ENCODE measurements at places on chromosomes 2 and 18.

GRCh38 chr2:106147159-106147558 lies 46.9 kb downstream of the UXS1 start:
- no peak for DNase-seq

DNA sequence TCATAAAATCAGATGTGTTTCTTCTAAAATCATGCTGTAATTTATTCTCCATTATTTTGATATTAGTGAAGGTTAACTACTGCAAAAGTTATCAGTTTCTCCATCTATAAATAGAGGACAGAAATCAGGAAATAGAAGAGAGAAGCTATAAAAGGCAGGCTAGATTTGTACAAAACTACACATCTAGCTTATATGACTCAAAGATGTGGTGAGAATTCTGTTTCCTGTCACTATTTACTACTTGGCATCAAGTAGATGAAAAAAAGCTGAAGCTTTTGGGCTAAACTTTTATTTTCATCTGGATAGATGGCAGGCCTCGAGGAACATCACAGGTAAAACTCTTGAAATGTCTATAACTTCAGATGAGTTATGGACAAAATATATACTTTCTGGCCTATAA lies 49.8 kb upstream of the NAB1 start:
- DNase-seq: no peak

DNA sequence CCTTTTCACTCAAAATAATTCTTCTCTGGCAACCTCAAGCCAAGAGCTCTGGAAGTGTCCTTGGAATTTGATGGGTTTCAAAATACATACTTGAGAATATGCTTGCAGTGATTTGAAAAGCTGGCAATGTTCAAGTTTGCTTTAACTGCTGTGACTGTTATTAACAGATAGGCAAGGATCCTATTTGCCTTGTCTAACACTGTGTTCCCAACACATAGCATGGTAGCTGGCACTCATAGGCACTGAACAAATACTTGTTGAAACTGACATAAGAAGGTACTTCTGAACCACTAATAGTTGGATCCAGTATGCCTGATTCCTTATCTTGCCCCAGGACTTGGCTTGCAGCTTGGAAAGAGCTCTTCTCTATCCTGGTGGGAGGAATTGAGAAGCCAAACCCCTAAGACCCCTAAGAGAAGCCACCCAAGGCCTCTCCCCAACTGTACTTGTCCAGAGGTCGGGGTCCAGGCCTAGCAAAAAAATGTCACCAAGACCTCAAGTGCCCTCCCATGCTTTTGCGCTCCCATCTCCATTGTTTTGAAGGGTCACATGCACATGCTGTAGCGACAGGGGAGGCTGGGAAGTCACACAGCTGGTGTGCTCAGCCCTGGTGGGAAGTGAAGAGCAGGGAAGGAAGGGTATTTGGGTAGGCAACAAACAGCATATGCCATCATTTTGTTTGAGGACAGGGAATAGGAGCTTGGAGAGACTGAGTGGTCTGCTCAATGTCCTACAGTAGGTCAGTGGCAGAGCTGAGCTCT lies 118.4 kb upstream of the HAAO start:
- no peak for DNase-seq

- DNase-seq: no peak
Observed at GRCh38 chr18:23207994-23208393, 72.7 kb downstream of the CABLES1 start.

DNA sequence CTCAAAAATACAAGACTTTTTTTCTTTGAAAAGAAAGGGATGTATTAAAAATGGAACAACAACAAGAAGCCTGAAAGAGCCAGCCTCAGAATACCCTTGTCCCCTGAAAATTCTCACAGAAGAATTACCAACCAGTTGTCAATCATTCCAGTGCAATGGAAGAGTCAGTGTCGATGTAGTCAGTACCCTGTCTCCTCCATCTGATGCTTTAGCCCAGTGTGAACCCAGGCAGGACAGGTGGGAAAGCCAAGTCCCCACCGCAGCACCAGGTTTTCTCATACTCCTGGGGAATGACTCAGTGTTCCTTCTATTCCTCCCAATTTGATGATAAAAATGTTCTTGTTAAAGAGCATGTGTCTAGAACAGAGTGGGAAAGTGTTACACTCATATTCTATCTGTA lies 332.0 kb upstream of the CHAC2 start:
- no peak for DNase-seq

DNA sequence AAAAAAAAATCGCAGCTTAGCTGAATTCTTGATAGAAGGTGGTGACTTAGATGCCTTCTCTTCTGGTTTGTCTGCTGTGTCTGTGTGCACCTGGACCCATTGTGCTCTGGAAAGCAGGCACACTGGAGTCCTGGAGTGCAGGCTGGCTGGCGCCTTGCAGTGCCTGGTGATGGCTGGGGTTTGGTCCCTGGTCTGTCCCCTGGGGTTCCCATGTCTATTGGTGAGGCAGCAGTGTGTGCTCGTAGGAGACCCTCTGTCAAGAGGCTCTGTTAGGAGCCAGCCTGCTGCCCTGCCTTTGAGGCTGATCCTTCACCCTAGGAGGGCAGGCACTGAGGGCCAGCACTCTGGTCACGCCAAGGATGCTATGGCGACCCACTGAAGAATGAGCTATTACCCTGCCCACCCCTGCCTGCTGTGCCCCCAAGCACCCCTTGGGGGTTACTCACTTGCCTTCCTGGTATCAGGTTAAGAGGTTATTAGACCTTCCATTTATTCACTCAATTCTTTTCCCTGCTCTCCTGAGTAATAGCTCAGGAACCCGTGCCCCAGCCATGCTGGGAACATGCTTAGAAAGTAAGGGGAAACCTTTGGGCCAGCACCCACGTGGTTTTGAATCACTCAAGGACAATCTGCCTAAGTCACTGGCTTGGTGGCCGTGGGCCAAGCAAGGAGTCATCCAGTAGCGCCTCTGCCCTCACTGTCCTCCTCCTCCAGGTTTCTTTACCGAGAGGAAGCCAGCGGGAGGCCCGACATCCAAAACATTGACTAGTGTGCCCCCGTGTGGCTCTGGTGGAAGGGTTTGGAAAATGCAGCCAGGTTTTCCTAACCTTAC lies 284.5 kb downstream of the PRKCE start:
- peak; percentile 78 for DNase-seq

- no peak for DNase-seq
Observed at GRCh38 chr2:102140377-102140776, 2.2 kb upstream of the IL1R1 start.

GRCh38 chr2:181850936-181851560 lies 40.5 kb upstream of the ITPRID2 start:
- no peak for DNase-seq

DNA sequence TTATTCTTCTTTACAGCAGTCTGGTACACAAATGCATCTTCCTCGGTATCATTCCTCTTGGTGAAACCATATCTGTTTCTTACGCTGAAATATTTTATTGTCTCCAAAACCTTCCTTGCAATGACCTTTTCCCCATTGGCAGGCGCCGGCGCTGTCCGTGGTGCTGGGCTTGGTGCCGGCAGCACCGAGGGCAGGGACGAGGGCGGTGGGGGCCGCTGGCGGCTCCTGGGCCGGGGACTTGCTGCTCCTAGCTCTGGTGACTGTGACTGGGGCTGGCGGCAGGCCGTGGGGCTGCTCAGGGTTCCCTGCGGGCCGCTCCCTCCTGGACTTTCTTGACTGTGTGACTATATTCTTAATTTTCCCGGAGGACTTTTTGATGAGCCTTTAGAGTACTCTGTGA lies 72.5 kb downstream of the GPR39 start:
- no peak for DNase-seq

- no peak for DNase-seq
Observed at GRCh38 chr2:189439342-189439741, 1.9 kb upstream of the WDR75 start.

DNA sequence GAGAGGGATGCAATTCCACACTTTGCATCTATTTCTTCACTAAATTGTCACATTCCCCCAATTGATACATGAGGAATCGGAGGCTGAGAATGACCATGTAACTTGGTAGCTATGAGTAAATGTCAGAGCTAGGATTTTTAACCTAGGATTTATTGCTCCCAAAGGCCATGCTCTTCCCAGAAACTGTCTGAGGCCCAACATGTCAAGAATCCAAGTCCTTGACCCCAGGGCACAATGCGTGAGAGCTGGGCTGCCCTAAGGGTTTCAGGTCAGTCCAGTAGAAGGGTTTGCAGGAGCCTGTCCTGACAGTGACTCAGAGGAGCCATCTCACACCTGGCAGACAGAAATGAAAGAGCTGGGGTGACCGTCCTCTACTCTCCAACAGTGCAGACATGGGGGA lies 30.3 kb downstream of the LRRC30 start:
- DNase-seq: no peak

GRCh38 chr2:1020206-1020605 lies 69.6 kb downstream of the SNTG2 start:
- DNase-seq: no peak

DNA sequence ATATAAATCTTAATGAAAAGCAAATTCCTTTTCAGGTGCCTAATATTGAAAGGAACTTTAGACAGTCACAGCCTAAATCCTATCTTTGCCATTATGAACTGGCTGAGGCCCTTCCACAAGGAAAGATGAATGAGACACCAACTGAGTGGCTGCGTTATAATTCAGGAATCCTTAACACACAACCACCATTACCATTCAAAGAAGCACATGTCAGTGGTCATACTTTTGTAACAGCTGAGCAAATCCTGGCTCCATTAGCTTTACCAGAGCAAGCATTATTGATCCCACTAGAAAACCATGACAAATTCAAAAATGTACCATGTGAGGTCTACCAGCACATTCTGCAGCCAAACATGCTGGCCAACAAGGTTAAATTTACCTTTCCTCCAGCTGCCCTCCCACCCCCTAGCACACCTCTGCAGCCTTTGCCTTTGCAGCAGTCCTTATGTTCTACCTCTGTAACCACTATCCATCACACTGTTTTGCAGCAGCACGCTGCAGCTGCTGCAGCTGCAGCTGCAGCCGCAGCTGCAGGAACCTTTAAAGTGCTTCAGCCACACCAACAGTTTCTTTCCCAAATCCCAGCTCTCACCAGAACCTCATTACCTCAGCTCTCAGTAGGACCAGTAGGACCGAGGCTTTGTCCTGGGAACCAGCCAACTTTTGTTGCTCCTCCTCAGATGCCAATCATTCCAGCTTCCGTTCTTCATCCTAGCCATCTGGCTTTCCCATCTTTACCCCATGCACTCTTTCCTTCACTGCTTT lies 340.1 kb downstream of the ZNF804A start:
- no peak for DNase-seq

DNA sequence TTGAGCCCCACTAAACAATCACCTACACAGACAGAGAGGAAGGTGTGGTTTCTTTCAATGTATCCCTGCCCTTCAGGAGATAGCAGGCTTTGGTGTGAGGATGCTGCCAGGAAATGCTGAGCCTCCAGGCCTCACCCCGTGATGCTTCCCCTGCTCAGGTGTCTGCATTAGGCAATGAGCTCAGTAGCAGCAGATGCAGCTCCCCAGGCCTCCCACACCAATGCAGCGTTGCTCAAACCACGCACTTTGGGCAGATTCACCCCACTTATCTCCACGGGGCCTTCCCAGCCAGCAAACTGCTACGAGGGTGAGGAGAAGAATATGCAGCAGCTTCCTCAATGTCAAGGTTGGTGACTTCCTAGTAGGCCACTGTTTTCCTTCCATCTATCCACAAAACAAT lies 229.3 kb upstream of the PXDN start:
- no peak for DNase-seq

DNA sequence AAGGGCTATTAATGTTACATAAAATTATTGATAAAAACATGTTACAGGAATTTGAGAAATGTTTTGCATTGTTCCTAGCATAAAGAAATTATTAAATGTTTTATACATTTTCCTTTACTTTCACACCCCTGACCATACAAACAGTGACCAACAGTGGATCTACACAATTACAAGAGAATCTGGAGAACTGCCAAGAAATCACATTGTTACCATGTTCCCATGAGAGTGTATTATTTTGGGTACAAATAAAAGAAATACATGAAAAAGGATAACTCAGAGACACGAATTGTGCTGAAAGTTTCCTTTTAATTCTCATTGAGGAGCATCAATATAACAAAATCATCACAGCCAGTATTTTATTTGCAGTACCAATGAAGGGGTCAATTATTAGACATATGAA lies 150.1 kb downstream of the WDPCP start:
- no peak for DNase-seq

DNA sequence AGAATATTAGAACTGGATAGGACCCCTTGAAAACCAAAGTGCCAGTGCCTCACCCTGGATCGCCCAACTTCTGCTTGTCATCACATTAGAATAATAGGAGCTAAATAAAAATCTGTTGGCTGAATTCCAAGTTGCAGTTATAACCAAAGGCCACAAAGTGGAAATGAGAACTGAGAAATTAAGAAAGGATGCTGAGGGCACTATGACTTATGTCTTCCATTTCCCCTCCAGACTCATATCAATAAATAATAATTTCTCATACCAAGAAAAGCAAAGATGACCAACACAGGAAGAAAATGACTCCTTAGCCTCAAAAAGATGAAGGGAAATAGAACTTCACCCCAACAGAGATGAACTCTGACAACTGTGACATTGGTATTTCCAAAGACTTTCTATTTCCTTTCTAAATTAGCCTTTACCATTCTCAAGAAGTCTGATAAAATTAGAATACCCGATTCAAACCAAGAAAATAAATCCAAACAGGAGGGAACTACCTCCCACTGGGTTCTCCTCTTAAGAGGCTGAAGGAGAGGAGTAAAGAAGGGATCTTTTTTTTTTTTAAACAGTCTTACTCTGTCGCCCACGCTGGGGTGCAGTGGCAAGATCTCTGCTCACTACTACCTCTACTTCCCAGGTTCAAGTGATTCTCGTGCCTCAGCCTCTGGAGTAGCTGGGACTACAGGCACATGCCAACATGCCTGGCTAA lies 46.5 kb upstream of the EPG5 start:
- DNase-seq: no peak

DNA sequence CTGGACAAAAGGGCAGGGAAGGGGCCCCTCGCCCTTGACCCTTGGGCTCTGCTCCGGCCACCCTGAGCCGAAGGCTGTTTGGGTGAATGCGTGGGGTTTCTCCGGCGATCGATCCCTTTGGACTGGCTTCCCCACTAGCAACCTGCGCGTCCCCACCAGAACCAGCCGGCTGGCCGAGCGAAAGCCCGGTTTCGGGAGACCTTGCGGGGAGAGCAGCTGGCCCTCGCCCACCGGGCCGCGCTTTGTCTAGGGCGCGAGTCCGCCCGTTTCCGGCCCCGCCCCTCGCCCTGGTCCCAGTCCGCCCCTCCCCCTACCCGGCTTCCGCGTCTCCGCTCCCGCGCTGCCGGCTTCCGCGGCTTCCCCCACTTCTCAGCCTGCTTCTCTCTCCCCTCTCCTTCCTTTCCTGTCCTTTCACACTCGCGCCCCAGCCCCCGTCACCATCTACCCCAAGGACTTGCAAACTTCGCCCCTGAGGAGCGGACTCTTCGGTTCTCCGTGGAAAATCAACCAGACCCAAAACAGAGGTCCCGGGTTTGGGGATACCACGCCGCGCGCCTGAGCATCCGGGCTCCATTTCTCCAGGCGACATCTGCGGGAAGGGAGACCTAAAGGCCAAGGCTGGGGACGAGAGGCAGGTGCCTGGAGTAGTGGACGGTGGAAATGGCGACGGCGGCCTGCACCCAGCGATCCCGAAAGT lies 48.0 kb upstream of the ATP6V1B1 start:
- peak; percentile 72 for DNase-seq
